Activated CD4-positive, alpha-beta T cell treated with anti-CD3 and anti-CD28 coated beads, Interleukin-2, Interleukin-6, amounts not matched to agents 100 ng/mL and 50 ng/mL, durations not matched to agents 16 hours and 8 hours (primary cell): ENCODE measurements at places on chromosomes 3 and 15.
A peak's percentile ranks its signal among the peaks of the same experiment; 100 is the strongest.

DNA sequence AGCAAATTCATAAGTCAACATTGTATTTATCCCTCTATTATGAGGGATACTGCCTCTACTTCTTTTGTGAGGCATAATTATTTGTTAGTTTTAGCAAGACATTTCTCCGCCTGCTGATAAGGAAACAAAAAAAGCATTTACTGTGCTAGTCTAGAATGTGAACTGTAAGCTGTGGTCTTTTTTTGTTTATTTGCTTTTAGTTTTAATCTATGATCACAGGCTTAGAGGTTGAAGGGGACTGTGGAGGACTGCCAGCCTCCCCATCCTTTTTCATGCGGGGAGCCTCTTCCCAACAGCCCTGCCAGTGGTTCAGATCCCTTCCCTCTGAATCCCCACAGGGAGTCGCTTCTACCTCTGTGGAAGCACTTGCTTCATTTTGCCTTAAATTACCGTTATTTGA, 331.0 kb upstream of the ROPN1 start:
- DNase-seq, result no peak

GRCh38 chr3:54424292-54424691, 301.9 kb downstream of the CACNA2D3 start:
- DNase-seq, result no peak

DNA sequence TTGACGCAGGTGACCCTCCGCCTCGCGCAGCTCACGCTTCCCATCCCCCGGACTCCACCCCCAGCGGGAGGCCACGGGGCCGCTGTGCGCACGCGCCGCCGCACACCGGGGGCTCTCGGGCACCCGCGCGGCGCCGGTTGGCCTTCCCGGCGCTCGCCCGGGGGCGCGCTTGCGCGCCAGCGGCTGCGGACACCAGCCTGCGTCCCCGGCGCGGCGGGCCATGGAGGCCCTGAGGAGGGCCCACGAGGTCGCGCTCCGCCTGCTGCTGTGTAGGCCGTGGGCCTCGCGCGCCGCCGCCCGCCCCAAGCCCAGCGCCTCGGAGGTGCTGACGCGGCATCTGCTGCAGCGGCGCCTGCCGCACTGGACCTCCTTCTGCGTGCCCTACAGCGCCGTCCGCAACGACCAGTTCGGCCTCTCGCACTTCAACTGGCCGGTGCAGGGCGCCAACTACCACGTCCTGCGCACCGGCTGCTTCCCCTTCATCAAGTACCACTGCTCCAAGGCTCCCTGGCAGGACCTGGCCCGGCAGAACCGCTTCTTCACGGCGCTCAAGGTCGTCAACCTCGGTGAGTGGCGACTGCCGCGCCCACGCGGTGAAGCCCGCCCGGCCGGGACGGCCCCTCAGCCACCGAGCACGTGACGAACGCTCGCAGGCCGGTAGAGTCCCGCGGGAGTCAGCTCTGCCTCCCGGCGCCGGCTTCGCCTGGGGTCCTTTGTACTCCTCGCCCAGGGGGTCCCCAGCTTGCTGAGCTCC, at the start of gene C15orf61:
TSS of gene C15orf61 (plus strand) at position 103 of the 754 bp plus-strand sequence. CDS start at position 221, 118 bp downstream.
- peak; percentile 90 for DNase-seq

DNA sequence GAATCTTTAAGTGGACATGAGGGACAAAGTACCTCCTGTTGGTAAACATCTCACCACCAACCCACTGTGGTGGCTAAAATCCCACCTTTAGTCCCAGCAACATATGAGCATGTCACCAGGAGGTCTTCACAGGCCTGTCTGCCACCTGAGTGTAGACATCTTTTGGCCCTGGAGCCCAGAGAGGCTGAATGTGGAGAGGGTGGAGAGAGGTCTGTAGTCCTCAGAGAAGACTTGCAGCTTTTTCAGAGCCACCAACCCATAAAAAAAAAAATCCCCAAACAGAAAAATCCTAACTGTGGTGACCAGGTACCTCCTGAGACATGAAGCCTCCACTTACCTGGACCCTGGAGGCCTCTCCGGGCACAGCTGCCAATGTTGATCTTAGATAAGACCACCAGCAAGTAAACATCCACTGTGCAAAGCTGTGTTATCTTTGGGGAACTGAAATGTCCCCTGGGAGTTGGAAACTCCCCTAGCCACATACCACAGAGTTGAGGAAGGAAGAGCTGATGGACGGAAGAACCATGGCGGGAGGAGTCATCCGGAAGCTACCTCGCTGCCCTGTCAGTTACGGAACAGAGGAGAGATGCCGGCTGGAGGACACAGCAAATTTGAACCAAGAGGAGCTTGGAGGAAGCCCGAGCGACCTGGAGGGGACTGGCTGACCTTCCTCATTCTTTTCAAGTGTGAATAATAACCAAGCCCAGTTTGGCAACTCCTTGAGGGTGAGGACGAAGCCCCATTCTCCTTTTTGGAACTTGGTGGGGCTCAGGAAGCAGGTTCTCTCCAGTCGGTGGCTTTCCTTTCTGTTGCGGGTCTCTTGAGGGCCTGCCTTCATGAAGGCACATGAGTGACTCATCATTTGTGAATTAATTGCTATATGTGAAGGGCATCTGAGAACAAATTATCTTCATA, at the start of gene GHRL:
TSS of gene GHRL (minus strand) at position 443 of the 915 bp plus-strand sequence. CDS start 2,767 bp downstream, outside the sequence.
- DNase-seq, result no peak

GRCh38 chr3:195003893-195004289, 267.1 kb downstream of the XXYLT1 start:
- DNase-seq, result no peak
